Activated CD4-positive, alpha-beta memory T cell treated with anti-CD3 and anti-CD28 coated beads, Interleukin-2, amount 10 ng/mL, durations not matched to agents 7 days and 5 days (primary cell): ENCODE measurements at places on chromosomes 12 and 14. TPM values are rescaled to one million over a fixed set of nuclear protein-coding genes. Genes with fewer than 3 reads are reported as not detected.
A peak's percentile ranks its signal among the peaks of the same experiment; 100 is the strongest.

DNA sequence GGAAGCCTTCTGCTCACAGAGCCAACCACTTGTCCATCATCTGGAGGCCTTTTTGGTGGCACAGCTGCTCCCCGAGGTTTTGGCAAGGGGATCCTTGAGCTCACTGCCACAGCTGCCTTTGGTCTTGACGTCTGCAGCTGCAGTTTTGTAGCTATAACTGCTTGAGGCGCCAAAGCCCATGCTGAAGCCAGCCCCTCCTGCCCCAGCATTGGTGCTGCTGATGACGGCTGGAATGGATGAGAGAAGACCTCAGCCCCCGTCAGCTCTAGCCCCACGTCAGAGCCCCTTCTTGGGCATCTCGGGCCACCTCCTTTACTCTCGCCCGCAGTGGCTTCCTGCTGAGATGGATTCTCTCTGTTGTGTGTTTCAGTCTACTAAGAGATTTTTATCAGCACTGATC lies 12.3 kb upstream of the KRT74 start:
- DNase-seq: peak; percentile 39

GRCh38 chr14:53167602-53168328 lies 14.6 kb upstream of the DDHD1 start:
- no peak for DNase-seq

- no peak for DNase-seq
Observed at GRCh38 chr14:22163051-22163450, 426.0 kb downstream of the DAD1 start.

DNA sequence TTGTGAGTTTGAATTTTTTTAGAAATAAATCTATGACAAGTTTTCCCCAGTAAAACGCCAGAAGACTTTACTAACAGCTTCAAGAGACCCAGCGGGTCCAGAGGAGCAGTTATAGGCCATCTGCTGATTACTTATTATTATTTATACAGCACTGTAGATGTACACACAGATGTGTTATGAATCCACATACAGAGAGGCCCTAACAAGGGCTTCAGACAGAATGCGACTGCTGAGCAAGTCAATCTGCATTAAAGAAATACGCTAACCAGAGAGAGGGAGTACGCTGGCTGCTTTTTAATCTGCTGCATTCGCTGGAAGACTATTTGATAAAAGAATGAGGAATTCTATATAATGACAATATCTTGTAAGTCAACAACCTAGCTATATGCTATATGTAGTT lies 32.5 kb downstream of the ATF7 start:
- DNase-seq: no peak

- no peak for DNase-seq
Observed at GRCh38 chr12:30546121-30546520, 149.5 kb downstream of the IPO8 start.

- DNase-seq: no peak
Observed at GRCh38 chr14:38339696-38340095, 83.8 kb upstream of the CLEC14A start.

- DNase-seq: no peak
Observed at GRCh38 chr14:102226356-102227125, 78.4 kb downstream of the MOK start.

DNA sequence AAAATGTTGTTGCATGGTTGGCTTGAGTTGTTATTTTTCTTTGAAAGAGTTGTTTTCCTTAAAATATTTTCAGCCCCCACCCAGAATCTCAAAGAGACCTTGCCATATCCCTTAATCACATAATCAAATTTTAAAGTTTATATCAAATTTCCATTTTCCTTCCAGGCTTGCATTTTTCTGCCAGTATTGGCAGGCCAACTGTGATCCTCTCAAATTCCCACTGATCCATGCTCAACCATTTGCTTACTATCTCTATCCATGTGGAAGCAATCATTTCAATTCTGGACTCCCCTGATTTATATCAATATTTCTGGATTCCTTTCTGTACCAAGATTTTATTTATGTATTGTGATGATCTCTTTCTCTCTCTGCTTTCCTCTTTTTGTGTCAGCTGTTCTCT lies 64.2 kb upstream of the PYGL start:
- no peak for DNase-seq

DNA sequence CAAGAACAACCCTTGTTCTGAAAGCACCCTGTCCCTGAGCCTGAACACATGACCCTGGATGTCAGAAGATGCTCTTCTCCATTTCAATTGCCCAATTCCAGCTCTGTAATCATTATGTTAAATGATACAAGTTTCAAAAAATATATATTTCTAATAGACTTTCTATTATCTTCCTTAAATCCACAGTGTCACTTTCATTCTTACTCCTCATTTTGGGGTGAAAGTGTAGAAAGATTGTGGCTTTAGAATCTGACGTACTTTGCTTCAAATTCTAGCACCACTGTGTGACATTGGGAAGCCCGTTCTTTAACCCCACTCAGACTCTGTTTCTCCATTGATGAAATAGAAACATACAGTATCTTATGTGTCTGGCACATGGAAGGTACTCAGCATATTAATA lies 83.2 kb downstream of the ETV6 start:
- no peak for DNase-seq

GRCh38 chr14:102008891-102009290 lies 44.5 kb downstream of the DYNC1H1 start:
- no peak for DNase-seq

The CLIP1 gene
- total RNA-seq: 73.4 TPM

The MTERF2 gene
- 6.4 TPM for total RNA-seq

The CLEC1B gene
- not detected for total RNA-seq

The MYO1H gene
- total RNA-seq: not detected
